ENCODE measurements at places on chromosomes 1 and 21. TPM values are rescaled to one million over a fixed set of nuclear protein-coding genes. Genes with fewer than 3 reads are reported as not detected.
A peak's percentile ranks its signal among the peaks of the same experiment; 100 is the strongest.

The ATP5PO gene
- total RNA-seq: 230 TPM

The C1orf50 gene
- 4.1 TPM for total RNA-seq

The ICOSLG gene
- total RNA-seq: 1.4 TPM

- H3K27ac ChIP-seq: no peak overlapping the region
- DNase-seq: no peak
- H3K4me1 ChIP-seq: no peaks in the 10 kb centered on the region
- no peak overlapping the region for H3K4me3 ChIP-seq
Observed at GRCh38 chr1:210366767-210367166, 38.1 kb downstream of the HHAT start.

The FRRS1 gene
- total RNA-seq: 0.32 TPM

DNA sequence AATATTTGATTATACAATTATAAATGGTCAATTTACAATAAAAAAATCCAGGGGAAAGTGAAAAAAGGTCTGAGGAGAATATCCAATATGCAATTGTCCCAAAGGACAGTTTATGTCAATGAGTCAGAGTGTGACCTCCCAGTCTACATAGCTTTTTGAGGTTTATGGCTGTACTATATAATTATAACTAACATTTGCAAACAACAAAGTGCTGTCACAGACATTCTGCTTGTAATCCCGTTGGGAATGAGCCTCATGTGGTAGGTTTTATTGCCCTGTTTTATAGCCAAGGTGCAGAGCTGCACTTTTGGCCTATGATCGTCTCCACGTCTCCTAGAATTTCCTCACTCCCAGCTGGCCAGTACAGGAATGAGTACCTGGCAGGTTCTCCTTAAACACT lies 103.8 kb downstream of the ADSS2 start:
- H3K27ac ChIP-seq: no peak overlapping the region
- no peaks in the 10 kb centered on the region for H3K36me3 ChIP-seq
- peaks cover 14% of the 10 kb centered on the region for H3K4me1 ChIP-seq
- no peak for DNase-seq
- no peak overlapping the region for H3K4me3 ChIP-seq

DNA sequence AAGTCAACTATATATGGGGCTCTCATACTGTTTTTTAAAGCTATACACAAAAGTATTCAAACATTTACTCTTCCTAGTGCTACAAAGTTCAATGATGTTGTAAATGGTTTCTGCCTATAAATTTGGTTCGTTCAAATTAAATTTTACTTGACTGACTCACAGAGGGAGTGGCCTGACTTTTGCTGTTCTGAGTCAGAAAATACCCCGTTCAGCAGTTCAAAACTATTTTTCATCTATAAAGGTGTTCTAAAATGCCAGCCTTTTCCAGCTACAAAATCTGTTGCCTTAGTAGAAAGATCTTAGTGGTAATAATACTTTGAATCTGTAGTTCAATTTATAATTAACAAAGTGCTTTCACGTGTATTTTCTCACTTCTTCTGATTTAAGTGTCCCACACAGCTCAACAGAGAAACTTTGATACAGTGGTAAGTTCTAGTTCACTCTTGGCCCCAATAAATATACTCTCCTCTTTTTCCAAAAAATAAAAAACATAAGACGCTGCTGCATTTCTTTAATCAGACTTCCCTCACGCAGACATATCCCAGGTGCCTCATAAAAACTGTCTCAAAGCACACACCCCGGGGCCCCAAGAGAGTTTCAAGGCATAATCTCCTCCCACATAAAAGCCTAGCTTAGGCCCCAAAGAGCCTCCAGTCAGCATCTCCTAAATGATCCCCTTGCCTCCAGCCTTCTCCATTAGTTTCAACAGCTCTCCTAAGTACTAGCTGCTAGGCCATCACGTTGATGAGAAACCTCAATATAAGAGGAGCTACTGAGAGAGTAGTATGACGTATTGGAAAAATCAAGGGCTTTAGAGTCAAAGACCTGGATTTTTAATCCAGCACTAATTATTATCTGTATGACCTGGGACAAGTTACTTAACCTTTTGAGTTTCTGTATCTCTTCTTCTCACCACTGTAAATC lies 3.2 kb downstream of the PTP4A2 start:
- H3K36me3 ChIP-seq: peaks cover 32% of the 10 kb centered on the region

The KANK4 gene
- total RNA-seq: not detected

The S100B gene
- 0.24 TPM for total RNA-seq

DNA sequence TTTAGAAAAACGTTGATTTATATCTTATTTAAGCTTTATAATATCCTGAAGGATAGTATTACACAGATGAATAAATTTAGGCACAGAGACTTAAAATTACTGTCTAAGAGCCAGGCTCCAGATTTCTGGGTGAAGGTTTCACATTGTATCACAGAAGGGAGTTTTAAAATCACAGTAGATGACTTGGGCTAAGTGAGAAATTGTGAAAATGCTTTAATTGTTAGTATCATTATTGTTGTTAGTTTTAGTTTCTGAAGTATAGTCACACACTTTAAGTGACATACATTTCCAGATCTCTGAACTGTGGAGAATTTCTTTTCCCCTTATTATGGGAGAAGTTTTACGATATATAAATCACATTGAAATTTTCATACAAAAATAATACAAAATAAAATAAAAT lies 83.5 kb downstream of the NDUFS5 start:
- DNase-seq: no peak
- H3K27me3 ChIP-seq: peaks cover 10% of the 10 kb centered on the region
- H3K36me3 ChIP-seq: no peaks in the 10 kb centered on the region
- peaks cover 22% of the 10 kb centered on the region for H3K4me1 ChIP-seq
- H3K27ac ChIP-seq: no peak overlapping the region

GRCh38 chr1:9233241-9233941 lies 1.2 kb upstream of the H6PD start:
- H3K27ac ChIP-seq: no peak overlapping the region
- H3K27me3 ChIP-seq: no peaks in the 10 kb centered on the region
- H3K36me3 ChIP-seq: no peaks in the 10 kb centered on the region
- no peak overlapping the region for H3K4me3 ChIP-seq

The KRTAP21-3 gene
- not detected for total RNA-seq

DNA sequence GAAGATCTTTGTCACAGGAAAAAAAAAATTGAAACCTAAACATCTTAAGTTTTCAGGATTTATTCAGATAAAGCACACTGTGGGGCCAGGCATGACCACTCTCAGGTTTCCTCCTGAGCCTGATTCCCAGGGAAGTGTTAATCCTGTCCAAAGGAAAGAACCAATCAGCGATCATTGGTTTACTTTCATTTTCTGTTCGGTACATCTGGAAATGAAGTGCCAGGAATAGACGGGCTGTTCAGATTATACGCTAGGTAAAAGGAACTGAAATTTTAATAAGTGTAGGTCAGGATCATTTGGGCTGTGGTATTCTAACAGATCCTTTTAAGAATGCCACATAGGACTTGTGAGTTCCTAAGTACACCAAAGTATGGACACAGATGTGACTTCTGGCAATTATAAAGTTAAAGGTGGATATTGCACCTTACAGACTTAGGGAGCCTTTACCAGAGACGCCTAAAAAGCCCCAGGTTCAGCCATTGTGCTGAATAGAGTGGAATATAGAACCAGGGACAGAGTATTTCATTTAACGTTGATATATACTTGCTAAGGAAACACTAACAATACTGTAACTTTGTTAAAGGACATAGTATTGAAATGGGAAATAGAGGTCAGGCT lies 9.3 kb upstream of the CACYBP start:
- DNase-seq: no peak
- H3K4me3 ChIP-seq: peak overlapping the region; percentile 75
- H3K4me1 ChIP-seq: peaks cover 21% of the 10 kb centered on the region
- H3K36me3 ChIP-seq: peaks cover 7% of the 10 kb centered on the region
- H3K27ac ChIP-seq: peak overlapping the region; percentile 83

- H3K36me3 ChIP-seq: no peaks in the 10 kb centered on the region
- peaks cover 3% of the 10 kb centered on the region for H3K4me1 ChIP-seq
- peaks cover 67% of the 10 kb centered on the region for H3K27me3 ChIP-seq
- H3K27ac ChIP-seq: no peak overlapping the region
- no peak for DNase-seq
Observed at GRCh38 chr1:47709872-47710231, 272.0 kb downstream of the FOXD2 start.

DNA sequence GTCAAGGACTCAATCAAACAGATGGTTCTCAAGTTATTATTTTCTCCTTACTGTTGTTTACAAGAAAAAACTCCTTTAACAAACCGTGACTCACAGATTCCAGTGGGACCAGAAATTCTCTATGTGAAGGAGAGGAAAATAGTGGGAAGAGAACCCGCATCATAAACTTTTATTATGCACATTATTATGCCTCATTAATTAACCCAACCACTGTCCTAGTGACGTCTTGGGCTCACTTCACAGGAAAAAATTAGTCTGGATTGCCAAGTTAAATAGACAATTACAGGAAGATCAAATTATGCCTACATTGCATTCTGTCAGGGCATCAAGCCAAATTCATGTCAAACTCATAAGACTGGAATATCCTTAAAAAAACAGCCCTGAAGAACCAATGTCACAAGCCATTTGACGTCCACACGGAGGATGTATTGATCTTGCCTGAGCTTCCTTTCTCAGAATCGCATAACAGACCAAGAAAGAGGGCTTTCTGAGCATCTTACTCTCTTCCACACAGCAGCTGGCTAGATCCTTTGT lies 347.8 kb downstream of the DUSP10 start:
- no peak for DNase-seq
- H3K4me3 ChIP-seq: no peak overlapping the region
- H3K36me3 ChIP-seq: no peaks in the 10 kb centered on the region
- H3K27ac ChIP-seq: no peak overlapping the region
- no peaks in the 10 kb centered on the region for H3K4me1 ChIP-seq

GRCh38 chr1:67005068-67005467 lies 48.9 kb downstream of the SLC35D1 start:
- H3K27ac ChIP-seq: no peak overlapping the region
- peaks cover 22% of the 10 kb centered on the region for H3K36me3 ChIP-seq
- H3K4me3 ChIP-seq: no peak overlapping the region
- no peaks in the 10 kb centered on the region for H3K27me3 ChIP-seq
- DNase-seq: no peak

- peaks cover 2% of the 10 kb centered on the region for H3K4me1 ChIP-seq
- no peak overlapping the region for H3K27ac ChIP-seq
- no peak for DNase-seq
Observed at GRCh38 chr1:58724483-58724882, 24.6 kb upstream of the MYSM1 start.

DNA sequence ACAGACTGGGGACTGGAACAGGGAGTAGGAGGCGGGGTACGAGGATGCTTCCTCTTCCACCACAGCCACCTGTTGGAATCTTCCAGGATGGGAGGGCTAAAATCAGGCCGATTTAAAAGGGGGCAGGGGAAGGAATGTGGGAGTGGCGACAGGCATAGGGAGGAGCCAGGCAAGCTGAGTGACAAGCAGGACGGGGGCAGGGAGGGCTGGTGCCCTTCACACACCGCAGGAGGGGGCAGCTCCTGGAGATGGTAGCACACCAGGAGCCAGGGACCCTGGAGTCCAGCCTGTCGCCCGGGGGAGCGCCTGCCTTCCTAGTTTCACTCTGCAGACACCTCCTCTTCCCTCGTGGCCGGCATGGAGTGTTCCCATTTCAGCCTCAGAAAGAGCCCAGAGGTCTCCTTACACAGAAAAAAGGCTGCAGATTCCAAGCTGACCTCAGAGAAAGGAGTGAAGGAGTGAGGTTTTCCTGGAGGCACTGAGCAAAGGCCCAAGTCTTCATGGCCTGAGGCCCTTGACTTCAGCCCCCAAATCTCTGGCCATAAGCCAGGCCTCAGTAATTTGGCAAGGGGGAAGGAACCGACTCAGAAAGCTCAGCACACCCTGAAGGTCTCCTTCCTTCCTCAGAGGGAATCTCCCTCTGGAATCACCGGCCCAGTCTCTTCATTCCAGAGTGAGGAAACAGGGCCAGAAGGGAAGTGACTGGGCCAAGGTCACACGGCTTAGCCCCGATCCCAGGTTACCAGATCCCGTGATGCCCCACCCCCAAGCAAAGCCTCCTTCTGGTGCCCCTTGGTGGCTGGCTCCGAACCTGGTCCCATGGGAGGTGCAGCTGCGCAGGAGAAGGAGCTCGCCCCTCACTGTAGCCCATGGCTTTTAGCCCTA lies 8.1 kb downstream of the BLACAT1 start:
- H3K4me3 ChIP-seq: no peak overlapping the region
- H3K27me3 ChIP-seq: peaks cover 23% of the 10 kb centered on the region
- no peak overlapping the region for H3K27ac ChIP-seq
- no peak for DNase-seq
- H3K4me1 ChIP-seq: no peaks in the 10 kb centered on the region
- no peaks in the 10 kb centered on the region for H3K36me3 ChIP-seq

GRCh38 chr1:64010316-64010715 lies 193.1 kb upstream of the UBE2U start:
- DNase-seq: no peak
- peaks cover 3% of the 10 kb centered on the region for H3K27me3 ChIP-seq
- H3K27ac ChIP-seq: no peak overlapping the region
- H3K4me3 ChIP-seq: no peak overlapping the region
- H3K4me1 ChIP-seq: peaks cover 10% of the 10 kb centered on the region

- no peak for DNase-seq
- no peaks in the 10 kb centered on the region for H3K27me3 ChIP-seq
- H3K36me3 ChIP-seq: no peaks in the 10 kb centered on the region
- H3K4me1 ChIP-seq: no peaks in the 10 kb centered on the region
- H3K4me3 ChIP-seq: no peak overlapping the region
Observed at GRCh38 chr21:20010691-20011200, 987.5 kb upstream of the NCAM2 start.

DNA sequence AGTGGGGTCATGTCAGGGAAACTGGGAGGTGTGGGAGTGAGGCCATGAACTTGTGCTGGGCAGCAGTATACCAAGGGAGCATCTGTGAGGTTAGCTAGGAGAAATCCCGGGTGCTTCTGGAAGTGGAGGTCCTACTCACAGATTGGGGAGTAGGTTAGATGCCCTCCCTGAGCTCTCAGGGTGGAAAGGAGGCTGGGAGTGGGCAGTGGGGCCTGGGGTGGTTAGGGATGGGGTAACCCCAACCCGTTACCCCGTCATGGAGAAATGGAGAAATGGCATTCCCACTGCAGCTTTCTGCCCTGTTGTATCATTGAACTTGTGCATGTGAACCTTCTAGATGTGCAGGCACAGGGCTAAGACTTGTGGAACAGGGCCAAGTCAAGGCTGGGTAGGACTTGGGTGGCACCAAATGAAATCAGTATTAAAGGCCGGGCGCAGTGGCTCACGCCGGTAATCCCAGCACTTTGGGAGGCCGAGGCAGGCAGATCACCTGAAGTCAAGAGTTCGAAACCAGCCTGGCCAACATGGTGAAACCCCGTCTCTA lies 27.2 kb downstream of the EXOC8 start:
- no peak overlapping the region for H3K27ac ChIP-seq
- no peaks in the 10 kb centered on the region for H3K4me1 ChIP-seq
- DNase-seq: no peak
- H3K27me3 ChIP-seq: no peaks in the 10 kb centered on the region
- H3K4me3 ChIP-seq: no peak overlapping the region
- H3K36me3 ChIP-seq: no peaks in the 10 kb centered on the region

All from activated naive CD4-positive, alpha-beta T cell treated with anti-CD3 and anti-CD28 coated beads for 36 hours (primary cell).